Stimulated activated CD4-positive, alpha-beta T cell treated with anti-CD3 and anti-CD28 coated beads, Interleukin-1b, Interleukin-23, amount 100 ng/mL, for 4 hours (primary cell): ENCODE measurements at places on chromosomes 1 and 21.

DNA sequence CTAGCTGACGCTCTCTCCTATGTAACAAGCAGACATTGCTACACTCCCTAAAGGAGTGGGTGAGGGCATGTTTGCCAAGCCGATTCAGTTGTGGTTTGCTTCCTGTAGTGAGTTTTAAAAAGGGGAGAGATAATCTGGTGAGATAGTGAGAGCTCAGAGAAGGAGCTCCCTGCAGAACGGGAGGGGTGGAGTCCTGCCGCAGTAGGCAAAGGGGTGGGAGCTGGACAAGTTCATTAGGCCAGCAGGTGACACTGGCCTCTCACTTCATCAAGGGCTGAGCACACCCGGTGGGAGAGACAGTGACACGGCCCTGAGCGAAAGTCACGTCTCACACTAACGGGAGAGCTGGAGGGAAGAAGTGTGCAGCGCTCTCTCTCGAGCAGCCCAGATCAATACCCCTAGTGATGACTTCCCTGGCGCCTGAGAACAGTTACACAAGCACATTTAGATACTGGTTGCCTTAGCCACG is 144.0 kb upstream of the CD34 start:
- DNase-seq: no peak

DNA sequence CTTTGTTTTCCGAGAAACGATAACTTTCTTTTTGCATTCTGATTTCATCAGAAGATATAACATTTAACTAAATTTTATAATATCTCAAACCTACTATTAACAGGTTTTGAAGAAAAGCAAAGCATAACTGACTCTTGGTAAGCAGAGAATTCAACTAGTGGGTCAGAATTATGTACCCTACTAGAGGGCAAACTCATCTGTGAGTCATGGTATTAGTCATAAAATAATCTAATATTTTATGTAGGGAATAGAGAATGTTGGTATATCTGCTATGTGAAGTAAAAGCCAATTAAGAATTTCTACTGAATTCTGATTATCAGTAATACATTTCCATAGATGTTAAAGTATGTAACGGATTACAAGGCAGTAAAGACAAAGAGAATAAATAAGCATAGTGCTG is 56.8 kb downstream of the USP1 start:
- no peak for DNase-seq

DNA sequence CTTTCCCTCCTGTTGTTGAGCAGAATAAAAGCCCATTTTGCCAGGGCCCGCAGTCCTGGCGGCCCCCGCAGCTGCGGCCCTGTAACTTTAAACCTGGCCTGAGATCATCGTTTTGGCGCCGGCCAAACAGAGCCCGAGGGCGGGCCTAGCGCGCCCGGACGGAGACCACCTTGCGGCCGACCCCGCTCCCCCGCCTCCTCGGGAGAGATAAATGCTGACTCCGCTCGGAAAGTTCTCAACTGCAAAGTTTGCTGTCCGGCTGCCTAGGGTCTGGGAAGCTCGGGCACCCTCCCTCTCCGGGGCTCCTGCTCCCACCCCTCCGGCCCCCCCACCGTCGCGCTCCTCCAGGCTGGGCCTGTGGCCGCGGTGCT is at the start of gene PDPN:
TSS of gene PDPN (plus strand) at position 238 of the 371 bp plus-strand sequence. CDS start 202 bp downstream, outside the sequence.
- DNase-seq: no peak

DNA sequence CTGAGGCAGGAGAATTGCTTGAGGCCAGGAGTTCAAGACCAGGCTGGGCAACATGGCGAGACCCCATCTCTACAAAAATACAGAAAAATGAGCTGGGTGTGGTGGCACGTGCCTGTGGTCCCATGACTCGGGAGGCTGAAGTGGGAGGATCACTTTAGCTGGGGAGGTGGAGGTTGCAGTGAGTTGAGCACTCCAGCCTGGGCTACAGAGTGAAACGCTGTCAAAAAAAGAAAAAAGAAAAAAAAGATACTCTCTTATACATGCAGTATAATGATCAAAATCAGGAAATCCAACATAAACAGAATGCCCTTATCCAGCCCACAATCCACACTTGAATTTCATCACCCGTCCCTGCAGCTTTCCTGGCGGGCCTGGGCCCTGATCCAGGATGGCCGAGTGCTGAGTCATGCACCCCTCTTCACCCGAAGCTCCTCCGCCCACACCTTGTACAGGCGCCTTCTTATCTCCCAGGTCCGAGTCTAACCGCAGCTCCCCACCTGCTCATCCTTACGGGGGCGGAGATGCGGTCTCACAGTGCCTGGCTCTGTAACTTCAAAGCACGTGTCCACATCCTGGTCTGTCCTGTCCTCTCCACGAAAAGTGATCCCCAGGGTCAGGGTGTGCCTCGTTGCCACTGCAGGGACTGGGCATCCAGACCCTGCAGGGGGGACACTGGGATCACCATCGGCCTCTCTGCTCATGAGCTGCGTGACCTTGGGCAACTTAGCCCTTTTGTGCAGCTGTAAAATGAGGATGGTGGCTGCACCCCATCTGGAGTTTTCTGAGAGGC is 120.2 kb upstream of the SLC45A1 start:
- DNase-seq: no peak

DNA sequence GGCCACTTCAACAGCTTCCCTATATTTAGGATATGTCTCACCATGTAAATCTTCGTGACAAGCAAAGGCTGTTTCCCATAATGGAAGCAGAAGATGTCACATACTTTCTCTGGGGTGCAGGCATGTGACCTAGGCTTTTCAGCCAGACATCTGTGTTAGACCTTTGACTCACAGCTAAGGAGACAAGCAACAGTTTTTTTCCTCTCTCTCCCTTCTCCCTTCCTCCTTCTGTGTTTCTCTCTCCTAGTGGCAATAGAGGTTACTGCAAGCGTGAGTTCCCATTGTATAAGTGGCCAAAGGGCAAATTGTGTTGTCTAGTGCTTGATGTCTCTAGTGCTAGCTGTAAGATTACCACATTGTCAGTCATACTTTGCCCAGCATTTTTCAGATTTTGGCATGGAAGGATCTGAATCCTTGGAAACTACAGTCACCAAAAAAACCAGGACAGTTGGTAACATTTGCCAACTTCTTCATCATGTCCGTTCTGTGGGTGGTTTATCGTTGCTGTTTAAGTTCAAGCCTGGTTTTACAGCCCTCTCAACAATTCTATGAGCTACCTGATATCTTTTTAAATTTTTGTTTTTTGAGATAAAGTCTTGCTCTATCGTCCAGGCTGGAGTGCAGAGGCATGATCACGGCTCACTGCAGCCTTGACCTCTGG is 44.4 kb upstream of the RABGAP1L start:
- no peak for DNase-seq

- no peak for DNase-seq
Observed at GRCh38 chr1:46448109-46448911, 41.3 kb upstream of the DMBX1 start.

DNA sequence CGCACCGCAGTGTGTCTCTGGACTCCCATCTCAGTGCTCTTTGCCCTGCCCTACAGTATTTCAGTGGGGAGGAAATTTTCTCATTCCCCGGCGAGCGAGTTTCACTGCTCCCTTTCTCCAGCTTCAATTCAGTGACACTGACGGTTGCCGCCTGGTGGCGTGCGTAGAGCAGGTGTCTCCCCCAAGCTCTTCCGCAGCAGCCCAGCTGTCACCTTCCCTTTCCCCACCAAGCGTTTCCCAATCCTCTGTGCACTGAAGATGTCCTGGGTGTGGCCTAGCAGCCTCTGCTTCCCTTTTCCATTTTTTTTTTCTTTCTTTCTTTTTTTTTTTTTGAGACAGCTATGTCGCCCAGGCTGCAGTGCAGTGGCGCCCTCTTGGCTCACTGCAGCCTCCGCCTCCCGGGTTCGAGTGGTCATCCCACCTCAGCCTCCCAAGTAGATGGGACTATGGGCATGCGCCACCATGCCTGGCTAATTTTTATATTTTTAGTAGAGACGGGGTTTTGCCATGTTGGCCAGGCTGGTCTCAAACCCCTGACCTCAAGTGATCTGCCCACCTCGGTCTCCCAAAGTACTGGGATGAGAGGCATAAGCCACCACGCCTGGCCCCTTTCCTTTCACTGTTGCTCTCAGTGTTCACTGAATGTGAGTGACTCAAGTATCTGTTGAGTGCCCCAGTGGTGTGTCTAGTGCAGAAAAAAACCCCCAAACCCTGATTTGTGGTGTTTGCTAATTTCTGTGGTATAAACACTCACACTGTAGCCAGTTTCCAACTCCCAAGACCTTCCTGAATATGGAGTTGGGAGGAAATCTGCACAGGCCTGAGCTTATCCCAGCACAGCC is 30.1 kb downstream of the TNFRSF1B start:
- DNase-seq: no peak

DNA sequence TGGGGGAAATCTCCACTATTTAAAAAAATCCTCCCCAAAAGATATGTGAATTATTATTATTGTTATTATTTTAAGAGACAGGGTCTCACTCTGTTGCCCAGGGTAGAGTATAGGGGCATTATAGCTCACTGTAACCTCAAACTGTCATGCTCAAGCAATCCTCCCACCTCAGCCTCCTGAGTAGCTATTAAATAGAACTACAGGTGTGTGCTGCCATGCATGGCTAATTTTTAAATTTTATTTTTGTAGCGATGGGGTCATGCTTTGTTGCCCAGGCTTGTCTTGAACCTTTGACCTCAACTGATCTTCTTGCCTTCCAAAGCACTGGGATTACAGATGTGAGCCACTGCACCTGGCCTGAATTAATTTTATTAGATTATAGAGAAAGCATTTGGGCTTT is 116.8 kb downstream of the RABGAP1L start:
- DNase-seq: no peak

DNA sequence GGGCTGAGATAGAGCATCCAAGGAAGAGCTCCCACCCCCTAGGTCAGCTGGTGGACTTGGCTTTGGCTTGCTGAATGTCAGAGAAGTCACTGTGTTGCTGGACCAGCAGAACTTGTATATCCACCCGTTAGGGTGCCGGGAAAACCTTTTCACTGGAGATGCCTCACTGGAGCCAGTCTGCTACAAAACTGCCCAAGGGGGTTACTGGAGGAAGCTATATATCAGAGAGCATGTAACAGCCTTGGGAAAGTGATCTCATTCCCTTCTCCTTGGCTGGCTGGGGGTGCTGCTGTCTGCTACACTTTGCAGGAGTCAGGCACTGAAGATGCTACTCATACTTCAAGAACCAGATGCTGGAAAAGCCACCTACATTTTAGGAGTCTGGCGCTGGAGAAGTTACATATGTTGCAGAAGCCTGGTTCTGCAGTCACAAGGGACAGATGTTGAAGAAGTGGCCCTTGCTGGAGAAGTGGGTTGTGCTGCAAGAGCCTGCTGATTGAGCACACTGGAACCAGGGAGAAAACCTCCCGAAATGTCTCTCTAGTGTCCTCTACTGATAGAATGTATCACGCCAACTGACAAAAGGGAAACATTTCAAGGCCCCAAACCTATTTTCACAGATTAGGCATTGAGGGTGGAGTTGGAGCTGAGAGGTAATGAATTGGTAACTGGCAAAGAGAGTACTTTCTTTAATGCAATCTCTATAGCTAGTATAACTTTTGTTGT is 250.6 kb downstream of the SPATA17 start:
- no peak for DNase-seq

DNA sequence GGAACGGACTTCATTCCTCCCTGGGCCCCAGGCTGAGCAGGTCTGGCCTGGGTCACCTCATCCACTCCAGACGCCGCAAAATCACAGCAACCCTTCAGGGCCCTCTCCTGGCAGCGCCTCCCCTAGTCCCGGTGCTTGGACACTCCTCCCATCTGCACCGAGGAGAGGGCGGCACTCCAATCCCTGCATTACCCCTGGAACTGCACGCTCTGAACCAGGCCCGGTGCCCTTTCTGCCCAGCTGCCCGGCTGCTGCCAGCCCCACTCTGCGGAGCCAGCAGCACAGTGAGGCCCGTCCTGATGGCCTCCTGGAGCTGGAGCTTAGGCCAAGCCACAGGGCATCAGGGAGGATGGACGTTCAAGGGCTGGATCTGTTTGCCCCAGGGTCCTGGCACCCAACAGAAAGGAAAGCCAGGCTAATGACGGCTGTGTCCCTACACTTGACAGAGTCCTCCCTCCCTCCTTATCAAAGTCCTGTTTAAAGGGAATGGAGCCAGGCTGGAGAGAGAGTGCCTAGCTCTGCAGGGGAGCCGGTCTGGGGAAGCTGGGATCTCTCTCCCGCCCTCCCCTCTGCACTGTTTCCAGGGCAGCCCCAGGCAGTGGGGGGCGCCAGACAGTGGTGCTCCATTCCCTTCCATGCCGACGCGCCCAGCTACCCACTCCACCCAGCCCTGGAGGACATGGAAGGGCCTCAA is 12.7 kb downstream of the COL6A2 start:
- no peak for DNase-seq

DNA sequence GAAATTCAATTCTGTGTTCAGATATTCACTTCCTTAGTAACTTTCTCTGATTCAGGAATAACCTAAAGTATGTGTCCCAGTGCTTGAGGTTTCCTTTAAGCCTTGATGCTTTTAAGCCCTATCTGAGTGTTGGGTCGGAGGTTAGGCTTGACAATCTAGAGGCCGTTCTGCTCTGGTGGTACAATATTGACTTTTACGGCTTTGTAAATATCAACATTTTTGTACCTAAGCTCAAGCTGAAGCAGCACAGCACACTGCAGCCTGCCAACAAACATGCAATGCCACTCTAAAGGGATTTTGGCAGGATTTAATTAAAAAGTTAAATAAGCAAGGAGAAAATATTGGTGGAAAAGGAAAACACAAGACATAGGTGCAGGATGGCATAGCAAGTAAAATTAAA is 279.2 kb downstream of the NEGR1 start:
- no peak for DNase-seq

DNA sequence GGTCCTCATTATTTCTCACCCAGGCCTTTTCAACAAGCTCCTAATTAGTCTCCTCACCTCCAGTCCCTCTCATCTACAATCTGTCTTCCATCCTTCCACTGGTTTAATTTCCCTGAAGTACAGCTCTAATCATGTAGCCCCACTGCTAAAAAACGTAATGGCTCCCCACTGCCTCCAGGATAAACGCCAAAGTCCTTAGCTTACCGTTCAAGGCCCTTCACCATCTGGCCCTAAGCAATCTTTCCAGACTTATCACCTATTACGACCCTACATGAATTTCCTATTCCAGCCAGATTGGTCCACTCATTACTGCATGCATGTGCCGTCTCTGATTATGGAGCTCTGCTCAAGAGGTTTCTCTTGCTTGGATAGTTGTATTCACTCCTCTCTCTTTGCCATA is 83.1 kb upstream of the DAB1 start:
- DNase-seq: no peak

GRCh38 chr1:19814244-19814661 is 830 bp downstream of the RNF186 start:
- DNase-seq: no peak

- no peak for DNase-seq
Observed at GRCh38 chr1:116299248-116299647, 73.8 kb upstream of the ATP1A1 start.

- no peak for DNase-seq
Observed at GRCh38 chr1:238029126-238029525, 138.4 kb upstream of the ZP4 start.

DNA sequence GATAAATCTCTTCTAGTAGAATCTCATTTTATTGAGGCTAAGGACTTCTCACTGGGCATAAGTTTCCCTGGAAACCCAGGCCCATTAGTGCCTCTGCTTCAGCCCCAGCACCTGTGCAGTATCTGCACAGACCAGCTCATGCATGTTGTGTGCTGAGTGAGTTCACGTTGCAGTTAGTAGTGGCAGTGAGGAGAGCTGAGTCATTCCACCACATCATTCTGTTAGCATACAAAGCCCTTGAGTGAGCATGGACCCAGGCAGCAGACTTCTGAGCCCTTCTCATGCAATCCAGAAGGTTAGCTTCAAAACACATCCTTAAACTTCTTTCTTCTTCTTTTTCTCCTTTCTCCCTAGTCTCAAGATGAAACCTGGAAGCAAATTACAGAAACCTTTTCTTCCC is 45.8 kb upstream of the NTPCR start:
- DNase-seq: no peak
